ENCODE measurements at places on chromosomes 6 and 20. TPM values are rescaled to one million over a fixed set of nuclear protein-coding genes. Genes with fewer than 3 reads are reported as not detected.

Gene HECA
- total RNA-seq: 4.7 TPM

Gene IFT52
- 21.2 TPM for total RNA-seq

Gene CABLES2
- total RNA-seq: 15.2 TPM

Gene KIAA1755
- not detected for total RNA-seq

Gene RAB44
- total RNA-seq: 0.05 TPM
